Amniotic stem cell (primary cell): ENCODE measurements at places on chromosomes 13 and 19.

DNA sequence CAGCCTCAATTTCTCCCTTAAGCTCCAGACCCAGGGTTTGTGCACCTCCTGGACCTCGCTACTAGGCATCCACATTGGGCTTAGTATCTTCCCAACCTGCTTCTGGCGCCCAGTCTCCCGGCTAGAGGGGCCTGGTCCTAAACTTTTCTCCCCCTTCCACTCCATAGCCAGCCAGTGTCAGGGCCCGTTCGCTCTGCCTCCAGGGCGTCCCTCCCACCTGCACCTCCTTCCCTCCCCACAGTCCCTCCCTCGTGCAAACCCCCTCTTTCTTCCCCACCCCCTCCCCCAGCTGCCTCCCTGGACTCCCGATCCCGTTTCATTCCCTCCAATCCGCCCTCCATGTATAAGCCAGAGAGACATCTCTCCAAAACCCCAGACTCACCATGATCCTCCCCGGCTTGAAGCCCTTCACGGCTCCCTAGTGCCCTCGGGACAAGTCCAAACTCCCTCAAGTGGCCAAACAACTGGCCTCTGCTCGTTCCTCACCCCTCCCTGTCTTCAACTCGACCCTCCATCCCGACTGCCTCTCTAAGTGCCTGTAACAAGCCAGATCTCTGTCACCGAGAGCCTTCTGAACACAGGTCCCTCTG is 997 bp upstream of the SAMD4B start:
- no peak for DNase-seq

DNA sequence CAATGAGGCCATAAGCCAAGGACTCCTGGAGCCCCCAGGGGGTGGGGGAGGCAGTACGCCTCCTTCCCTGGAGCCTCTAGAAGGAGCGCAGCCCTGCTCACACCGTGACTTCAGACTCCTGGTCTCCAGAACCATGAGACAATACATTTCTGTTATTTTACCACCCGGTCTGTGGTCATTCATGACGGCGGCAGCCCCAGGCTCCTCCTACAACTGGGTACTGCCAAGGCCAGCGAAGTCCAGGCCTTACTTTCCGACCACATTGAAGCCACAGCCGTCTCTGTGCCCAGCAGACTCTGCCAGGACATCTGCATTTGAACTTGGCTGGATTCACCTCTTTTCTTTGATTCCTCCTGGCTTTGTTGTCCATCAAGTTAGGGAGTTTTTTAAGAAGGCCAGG is 10.5 kb downstream of the GNG7 start:
- no peak for DNase-seq

GRCh38 chr13:84571264-84571663 is 689.0 kb upstream of the SLITRK1 start:
- DNase-seq: no peak

GRCh38 chr19:10006335-10006708 is 4.0 kb downstream of the COL5A3 start:
- no peak for DNase-seq

- DNase-seq: no peak
These were observed 3.1 kb downstream of the TNFSF9 start for GRCh38 chr19:6533746-6534418.

GRCh38 chr19:8333767-8334457 is 9.2 kb downstream of the KANK3 start:
- DNase-seq: no peak

DNA sequence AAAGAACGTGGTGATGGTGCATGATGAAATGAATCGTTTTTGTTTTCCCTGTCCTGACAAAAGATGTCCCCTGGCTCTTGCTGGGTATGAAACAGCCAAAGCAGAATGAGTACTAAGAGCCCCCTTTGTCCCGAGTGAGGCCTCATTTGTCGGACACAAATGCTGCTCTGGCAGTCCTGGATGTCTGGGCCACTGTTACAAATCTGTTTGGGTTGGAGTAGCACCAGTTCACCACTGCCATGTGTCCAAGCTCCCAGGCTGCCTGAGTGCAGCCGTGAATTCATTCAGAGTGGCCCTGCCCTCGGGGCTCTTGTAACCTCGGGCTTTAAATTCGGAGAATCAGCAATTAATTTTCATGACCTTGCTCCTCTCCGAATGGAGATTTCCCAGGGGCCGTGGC is 182.4 kb downstream of the NUFIP1 start:
- no peak for DNase-seq

- no peak for DNase-seq
These were observed 76.6 kb downstream of the STOML3 start for GRCh38 chr13:38914070-38914469.

GRCh38 chr13:98236197-98236596 is 59.1 kb upstream of the RNF113B start:
- DNase-seq: no peak

- no peak for DNase-seq
These were observed 27.8 kb upstream of the MIER2 start for GRCh38 chr19:372306-372890.

- DNase-seq: no peak
These were observed 663 bp upstream of the SMAD9 start for GRCh38 chr13:36920616-36921185.

- no peak for DNase-seq
These were observed 606.6 kb downstream of the EFNB2 start for GRCh38 chr13:105928901-105929300.

DNA sequence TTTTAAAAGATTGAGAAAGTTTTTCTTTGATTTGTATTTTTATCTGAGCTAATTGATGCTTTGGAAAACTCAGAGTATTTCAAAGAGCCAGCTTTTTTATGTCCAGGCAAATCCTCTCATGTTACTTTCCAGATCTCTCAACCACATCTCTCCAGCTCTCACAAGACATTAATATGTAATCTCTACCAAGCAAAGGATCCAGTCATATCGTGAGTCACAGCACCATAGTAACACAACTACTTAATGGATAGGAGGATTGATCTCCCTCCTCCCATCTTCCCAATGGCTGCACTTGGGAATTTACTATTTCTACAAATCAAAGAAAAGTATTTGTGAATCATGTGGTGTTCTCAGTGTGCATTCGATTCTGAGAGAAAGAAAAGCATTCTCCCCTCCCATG is 63.3 kb downstream of the POU4F1 start:
- no peak for DNase-seq

- no peak for DNase-seq
These were observed 573.0 kb upstream of the SLITRK1 start for GRCh38 chr13:84455143-84455905.

DNA sequence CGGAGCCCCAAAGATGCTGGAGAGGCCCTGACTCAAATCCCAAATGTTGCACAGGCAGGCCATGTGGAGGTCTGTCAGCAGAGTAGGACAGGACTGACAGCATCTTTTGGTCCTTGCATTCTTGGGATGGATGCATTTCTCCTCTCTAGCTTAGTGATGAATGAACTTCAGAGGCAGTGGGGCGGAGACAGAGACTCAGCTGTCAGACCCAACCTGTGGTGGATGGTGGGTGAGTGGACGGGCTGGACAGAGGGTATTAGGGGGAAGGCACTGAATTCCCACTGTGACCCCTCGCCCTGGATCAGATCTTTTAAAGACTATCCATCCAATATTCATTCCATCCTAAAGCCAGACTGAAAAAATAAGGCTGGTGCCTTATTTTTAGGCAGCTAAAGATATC is 39.3 kb upstream of the GJB6 start:
- no peak for DNase-seq

- no peak for DNase-seq
These were observed 33.5 kb downstream of the CLEC17A start for GRCh38 chr19:14616407-14616806.

- DNase-seq: no peak
These were observed 29.1 kb upstream of the POP4 start for GRCh38 chr19:29576761-29577648.

DNA sequence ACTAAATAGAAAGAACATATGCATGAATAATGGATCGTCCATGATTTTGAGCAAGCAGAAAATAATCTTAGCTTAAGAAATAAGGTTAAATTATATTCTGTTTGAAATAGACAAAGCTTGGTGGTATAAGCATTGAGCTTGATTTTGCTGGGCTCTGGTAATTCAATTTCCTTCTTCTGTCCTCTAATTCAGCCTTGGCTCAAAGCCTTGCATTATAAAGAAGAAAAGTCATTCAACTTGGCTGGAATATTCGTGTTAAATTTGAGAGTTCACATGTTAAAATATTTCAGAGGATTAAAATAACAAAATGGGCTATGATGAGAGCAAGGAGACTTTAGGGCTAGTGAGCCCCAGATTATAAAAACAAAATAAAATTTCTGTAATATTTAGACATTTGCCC is 415.4 kb upstream of the PCDH20 start:
- no peak for DNase-seq

DNA sequence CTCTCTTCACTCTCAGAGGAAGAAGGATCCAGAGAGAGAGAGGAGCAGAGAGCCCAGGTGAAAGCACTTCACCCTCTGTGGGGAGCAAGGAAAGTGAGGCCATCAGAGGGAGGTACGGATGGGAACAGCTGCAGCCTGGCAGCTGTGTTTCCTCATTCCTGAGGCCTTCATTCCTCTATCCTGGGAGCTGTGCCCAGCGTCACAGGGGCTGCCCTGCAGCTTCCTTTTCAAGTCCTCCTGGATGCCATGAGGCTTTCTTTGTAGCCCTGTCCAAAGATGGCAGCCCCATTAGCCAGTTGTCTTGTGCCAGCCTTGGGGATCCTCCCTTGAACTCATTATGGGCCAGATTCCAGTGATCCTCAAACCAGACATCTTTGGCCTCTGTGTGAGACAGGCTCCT is 76.8 kb upstream of the PCDH8 start:
- no peak for DNase-seq

DNA sequence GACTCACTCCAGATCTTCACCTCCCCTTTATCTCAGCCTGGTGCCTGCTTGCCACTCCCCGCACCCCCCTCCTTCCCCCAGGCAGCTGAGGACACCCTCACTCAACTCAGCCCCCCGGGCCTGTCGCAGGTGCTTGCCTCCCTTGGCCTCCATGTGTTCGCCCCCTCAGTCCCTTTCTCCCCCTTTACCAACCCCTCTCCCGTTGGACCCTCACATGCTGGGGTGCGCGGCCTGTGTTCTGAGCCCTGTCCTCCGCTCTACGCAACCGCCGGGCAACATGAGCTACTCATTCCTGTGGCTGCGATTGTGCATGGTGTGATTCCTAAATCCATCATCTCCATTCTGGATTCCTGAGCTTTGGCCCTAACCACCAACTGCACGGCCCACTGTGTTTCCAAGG is 5.1 kb downstream of the CHERP start:
- DNase-seq: no peak

- no peak for DNase-seq
These were observed 6.3 kb upstream of the ZNF358 start for GRCh38 chr19:7509625-7510024.
